ENCODE measurements at places on chromosomes 6 and 20.

DNA sequence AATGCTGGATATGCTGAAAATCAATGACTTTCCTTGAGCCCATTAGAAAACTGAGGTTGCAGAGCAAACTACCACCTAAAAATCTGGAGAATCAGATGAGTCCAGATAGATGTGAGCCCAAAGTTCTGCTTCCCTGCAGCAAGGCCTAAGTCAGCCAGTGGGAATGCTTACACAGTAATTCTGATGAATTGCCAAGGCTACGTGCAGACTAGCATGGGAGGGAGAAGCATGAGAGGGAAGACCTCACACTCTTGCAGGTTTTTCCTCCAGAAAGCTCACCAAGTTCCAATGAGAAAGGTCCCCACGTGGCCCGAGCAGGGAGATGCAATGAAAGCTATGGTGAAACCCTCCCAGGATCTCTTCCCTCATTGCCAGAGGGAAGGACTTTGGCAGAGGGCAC lies 104.8 kb upstream of the SIRPA start:
- no peak for DNase-seq

GRCh38 chr20:1013566-1014340 lies 11.6 kb upstream of the RSPO4 start:
- no peak for DNase-seq

DNA sequence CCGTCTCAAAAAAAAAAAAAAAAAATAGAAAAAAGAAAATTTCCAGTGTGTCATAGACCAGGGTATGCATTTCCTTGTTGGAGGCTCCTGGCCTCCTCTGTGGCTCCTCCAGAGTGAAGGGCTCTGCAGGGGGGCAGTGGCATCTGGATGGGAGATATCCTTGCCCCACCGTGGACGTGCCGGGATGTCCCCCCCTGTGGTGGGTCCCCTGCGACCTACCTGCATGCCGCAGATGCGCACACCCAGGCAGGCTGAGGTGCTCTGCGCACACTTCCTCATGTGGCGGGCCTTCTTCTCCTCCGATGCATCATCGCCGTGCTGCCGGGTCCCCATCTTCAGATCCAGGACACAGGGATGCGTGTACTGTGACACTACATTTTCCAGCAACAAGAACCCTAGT lies 13.7 kb upstream of the UQCC2 start:
- DNase-seq, result no peak

DNA sequence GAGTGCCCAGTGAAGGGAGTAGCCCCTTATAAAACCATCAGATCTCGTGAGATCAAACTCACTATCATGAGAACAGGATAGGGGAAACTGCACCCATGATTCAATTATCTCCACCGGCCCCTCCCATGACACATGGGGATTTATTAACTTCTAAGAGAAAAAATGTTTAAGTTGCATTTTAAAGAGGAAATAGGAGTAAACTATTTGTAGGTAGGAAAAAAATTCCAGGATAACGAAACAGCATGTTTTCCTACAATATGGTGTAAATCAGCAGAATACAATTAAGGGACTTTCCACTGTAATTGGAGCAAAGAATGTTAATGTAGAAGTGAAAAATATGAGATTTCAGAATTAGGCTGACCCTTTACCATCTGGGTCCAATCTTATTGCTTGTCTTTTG lies 63.9 kb downstream of the FBXO5 start:
- DNase-seq, result no peak

- no peak for DNase-seq
Observed at GRCh38 chr6:92354270-92354829, 1065.0 kb downstream of the EPHA7 start.

GRCh38 chr20:54093423-54094267 lies 23.3 kb upstream of the BCAS1 start:
- DNase-seq, result no peak

- no peak for DNase-seq
Observed at GRCh38 chr6:89536231-89536630, 102.3 kb downstream of the LYRM2 start.

DNA sequence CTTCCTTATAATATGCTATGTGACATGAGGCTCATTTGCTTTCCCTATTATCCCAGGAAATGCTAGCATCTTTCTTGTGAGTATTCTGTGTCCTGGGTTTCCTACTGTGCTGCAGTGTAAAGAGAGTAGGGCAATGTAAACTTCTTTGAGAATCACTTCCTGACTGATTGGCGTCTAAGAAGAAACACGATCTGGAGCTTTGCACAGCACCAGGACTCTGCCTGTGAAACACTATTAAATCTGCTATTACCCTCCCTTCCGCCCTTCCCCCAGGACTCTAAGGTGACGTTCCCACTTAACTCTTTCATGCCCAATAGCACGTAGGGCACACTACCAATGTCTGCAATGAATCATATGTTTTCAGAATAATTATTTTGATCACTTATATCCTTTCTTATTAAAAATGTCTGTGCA lies 607.3 kb upstream of the CITED2 start:
- no peak for DNase-seq

DNA sequence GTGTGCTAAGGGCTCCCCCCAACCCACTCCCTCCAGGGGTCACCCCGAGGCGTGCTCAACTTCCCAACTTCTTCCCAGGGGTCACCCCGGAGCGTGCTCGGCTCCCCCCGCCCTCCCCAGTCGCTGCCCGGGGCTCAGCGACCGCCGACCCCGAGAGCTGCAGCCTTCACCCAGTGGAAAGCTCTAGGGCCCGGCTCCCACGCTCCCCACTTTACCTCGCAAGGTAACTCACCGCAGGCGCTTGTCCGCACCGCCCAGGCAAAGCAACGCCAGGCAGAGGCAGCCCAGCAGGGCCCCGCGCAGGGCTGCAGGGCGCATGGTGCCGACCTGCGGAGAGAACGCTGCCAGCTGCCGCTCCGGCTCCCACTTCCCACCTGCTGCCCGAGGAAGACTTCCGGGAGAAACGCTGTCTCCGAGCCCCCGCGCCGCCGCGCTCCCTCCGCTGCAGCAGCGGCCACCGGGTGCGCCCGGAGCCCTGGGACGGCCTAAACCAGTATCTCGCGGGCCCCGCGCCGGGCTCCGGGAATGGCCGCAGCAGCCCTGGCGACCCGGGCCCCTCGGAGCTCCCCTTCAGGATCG lies 396 bp downstream of the RNASET2 start:
- no peak for DNase-seq

DNA sequence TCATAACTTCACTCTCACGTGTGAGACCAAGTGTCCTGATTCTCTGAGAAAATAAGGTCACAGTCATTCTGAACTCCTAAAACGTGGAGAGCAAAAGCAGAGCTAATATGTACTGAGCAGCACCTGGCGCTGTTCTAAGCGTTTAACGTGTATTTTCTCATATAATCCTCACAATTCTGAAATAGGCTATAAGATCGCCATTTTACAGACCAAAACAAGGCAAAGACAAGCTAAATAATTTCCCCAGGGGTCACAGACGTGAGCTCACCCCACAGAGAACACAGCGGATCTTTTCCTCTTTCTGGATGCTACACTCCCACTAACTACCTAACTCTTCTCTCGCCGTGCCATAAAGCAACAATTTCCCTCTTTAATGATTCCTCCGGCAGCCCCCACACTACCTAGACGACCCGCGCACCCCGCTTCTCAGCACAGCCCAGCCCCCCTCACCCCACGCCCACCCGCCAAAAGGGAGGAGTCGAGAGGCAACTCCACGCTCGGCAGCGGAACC lies 636 bp downstream of the SUPT3H start:
- no peak for DNase-seq

GRCh38 chr6:120378582-120379220 lies 955.6 kb downstream of the TBC1D32 start:
- DNase-seq, result no peak

DNA sequence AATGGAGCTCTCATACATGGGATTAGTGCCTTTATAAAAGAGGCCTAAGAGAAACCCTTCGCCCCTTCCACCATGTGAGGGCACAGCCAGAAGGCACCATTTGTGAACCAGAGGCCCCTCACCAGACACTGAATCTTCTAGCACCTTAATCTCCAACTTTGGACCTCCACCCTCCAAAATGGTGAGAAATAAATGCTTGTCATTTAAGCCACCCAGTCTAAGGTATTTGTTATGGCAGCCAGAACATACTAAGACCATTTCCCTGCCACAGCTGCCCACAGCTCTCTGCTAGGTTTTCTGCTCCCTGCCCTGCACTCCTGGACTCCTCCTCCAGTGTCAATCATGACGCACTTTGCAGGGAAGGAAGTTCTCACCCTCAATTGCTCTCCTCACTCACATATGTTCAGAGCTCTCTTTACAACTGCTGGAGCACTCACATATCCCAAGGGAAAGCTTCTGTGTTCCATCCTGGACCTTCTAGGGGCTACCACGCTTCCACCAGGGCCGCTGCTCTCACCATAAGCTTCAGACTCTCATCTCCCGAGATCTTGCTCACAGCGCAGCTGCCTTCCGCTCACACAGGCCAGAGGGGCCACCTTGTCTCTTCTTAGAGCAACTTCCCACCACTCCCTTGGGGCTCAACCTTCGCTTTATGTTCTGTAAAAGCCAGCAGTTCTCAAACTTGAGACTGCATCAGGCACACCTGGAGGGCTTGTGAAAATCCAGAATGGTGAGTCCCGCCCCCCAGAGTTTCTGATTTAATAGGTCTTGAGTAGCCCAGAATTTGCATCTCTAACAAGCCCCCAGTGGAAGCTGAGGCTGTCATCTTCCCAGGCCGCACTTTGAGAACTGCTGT lies 1.6 kb upstream of the LY86 start:
- no peak for DNase-seq

GRCh38 chr20:62363920-62364851 lies 2.9 kb downstream of the LAMA5 start:
- no peak for DNase-seq

DNA sequence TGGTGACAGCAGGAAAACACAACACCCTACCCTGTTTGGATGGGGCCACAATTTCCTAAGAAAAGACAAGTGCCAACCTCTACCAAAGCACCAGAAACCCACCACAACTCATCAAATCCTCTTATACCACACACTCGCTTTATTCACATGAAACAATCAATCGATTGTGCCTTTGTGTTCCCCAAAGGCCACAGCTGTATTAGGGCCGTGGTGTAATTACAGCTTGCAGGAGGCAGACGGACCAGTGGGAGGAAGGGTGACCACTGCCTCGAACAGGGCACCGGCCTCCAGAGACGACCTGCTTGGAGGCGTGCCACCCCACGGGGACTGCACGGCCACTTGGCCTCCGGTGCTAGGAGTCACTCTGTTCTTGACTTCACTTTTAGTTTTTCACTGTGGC lies 264.1 kb downstream of the FOXC1 start:
- no peak for DNase-seq

Data from GM12892 (cell line).